ENCODE measurements at places on chromosomes 7 and 10.

- DNase-seq = no peak
These were observed 2.3 kb downstream of the DOCK1 start for GRCh38 chr10:126907423-126907970.

- DNase-seq = no peak
These were observed 120.0 kb downstream of the MALRD1 start for GRCh38 chr10:19168584-19168983.

DNA sequence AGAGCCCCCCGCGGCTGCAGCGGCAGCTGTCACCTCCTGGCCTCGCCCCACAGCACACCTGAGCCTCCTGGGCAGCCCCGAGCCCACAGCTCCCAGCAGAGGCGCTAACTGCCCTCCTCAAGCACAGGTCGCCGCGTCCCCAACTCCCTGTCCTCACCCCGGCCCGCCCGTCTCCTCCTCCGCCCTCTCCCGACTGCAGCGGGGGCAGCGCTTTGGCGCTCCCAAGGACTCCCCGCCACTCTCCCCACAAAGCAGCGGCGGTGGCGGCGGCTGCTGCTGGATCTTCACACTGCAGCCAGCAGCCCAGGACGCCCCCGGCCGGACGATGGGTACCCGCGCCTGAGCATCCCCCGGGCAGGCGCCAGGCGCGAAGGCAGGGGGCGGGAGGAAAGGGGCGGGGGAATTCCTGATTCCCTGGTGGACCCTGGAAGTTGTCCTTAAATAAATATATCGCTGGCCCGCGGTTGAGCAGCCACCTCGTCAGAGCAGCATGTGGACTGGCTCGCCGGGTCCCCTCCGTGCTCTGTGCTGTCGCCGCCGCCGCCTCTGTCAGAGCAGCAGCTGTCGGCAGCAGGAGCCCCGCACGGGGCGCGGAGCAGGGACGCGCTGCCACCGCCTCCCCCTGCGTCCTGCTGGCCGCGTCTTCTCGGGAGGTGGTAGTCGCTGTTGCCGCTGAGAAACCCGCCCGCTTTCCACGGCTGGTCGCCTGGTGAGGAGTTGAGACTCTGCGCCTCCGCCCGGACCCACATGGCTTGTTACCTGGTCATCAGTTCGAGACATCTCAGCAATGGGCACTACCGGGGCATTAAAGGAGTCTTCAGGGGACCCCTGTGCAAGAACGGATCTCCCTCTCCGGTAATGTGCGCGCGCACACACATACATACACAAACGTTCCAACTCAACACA lies at the start of gene ZNF804B:
TSS of gene ZNF804B (plus strand) at position 471 of the 906 bp plus-strand sequence. CDS start at position 748, 277 bp downstream.
- no peak for DNase-seq

DNA sequence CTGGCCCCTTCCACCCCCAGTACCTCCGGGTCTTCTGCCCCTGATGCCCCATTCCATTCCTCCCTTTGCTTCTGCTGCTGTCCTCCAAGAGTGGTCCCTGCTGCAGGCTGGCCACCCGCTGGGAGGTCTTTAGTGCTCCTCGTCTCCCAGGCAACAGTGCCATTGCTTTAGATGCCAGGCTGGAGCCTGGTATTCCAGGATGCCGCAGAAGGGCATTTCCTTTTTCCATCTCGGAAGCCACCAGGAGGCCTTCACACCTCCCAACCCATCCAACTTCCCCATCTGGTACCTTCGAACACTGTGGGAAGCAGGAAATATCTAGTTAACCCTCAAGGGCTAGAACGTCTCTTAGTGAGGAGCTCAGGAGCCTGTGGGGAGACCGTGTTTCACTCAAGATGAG lies 92.9 kb upstream of the DUSP5 start:
- DNase-seq = no peak

- DNase-seq = no peak
These were observed 17.2 kb downstream of the EBF3 start for GRCh38 chr10:129946859-129947258.

DNA sequence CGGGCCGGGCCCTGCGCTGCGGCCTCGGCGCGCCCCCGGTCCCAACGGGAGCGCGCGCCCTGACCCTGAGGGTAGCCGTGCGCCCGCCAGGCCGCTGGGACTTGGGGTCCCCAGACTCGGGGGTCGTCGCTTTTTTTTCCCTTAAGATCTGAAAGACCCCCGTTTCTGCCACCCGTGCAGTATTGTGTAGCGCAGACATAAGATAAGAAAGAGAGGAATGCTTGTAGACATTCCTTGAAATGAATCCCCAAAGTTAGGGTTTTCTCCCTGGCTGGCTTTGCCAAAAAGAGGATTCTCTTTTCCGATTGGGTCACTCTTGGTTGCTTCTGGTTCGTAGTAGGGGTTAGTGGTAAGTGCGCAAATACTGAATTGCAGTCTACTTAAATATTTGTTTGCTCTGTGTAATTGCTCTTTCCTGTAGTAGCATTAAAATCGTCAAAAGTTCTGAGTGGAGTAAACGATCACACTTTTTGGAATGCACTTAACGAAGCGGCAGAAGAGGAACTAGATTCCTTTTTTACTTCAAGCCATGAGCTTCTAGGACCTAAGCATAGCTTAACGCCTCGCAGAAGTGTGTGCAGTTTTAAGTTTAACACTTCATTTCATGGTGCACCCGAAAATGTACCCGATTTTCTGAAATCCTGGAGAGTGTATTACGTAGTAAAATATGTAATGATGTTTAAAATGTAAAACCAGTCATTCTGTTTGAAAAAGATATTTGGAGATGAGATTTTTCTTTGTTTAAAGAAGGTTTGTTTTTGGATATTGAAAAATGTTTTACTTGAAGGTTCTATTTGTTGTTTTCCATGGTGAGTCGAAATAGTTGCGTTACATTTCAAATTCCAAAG lies 1.3 kb downstream of the CUL1 start:
- no peak for DNase-seq

GRCh38 chr10:92124616-92125143 lies 166.2 kb downstream of the CPEB3 start:
- DNase-seq = no peak

DNA sequence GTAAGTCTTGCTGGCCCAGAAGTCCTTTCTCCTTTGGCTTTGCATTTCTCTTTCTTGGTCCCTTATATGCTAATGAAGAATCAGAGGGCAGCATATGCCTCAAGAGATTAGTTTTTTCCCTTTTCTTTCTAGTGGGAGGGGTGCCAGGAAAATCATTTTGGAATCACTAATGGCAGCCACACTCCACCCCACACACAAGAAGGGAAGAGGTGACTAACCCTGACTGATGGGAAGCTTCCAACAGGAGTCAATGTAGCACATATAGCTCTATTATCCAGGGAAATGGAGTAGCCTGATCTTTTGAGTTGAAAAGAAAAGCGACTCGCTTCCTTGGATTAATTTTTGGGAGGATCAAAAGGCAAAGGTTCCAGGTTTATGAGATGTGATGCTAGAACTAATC lies 225.3 kb downstream of the KIF20B start:
- DNase-seq = no peak

GRCh38 chr7:20959281-20959680 lies 172.6 kb upstream of the SP8 start:
- DNase-seq = no peak

- no peak for DNase-seq
These were observed 55.8 kb upstream of the SEMA3C start for GRCh38 chr7:80974396-80975358.

Measured in stimulated activated CD8-positive, alpha-beta memory T cell treated with anti-CD3 and anti-CD28 coated beads, Interleukin-4, amount 100 ng/mL, for 24 hours (primary cell).